AG04450 (cell line): ENCODE measurements at places on chromosomes 5 and 9.
A peak's percentile ranks its signal among the peaks of the same experiment; 100 is the strongest.

DNA sequence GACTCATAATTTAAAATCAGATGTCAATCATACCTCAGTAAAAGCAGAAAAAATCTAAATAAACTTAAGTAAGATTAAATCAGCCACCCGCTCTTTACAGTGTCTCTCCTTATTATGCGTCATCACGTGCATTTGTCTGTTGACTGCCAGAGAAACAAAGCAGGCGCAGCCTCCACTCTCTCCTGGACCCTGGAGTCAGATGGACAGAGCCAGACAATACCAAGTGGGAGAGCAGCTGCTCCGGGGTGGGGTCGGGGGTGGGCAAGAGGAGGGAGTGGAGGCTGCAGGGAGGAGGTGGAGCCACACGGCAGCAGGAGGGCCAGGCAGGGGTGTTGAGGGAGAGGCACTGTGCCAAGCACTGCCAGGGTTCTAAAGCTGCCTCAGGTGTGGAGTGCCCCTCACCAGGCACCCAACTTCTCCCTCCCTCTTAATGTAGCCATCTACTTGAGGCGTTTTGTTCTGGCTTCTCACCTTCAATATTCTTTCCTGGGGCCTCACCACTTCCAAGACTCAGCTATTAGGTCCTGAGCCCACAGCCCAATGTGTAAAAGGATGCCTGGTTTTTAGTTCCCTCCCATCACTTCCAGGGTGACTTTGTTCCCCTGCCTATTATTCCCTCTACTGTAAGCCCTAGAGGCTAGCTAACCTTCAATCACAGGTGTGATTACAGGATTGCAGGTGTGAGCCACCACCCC is 96.3 kb downstream of the GLDC start:
- no peak for DNase-seq

- DNase-seq: no peak
Observed at GRCh38 chr9:28718226-28718625, 1144.9 kb upstream of the C9orf72 start.

DNA sequence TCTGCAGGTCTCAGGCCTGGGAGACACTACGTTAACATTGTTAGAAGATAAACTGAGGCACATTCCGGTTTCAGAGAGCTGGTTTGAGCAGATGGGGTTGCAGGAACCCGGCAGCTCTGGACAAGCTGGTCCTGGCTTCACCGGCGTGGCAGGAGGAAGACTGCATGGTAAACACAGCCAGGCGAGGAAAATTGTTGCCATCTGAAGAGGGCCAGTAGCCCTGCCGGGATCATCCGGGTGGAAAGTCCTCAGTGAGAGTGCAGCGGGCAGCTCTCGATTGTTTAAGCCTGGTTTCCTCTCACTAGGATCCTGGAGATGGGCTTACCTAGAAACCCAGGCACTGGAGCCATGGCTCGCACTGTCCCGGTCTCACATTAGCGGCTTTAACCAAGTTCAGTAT is 226.9 kb downstream of the IRX2 start:
- DNase-seq: no peak

DNA sequence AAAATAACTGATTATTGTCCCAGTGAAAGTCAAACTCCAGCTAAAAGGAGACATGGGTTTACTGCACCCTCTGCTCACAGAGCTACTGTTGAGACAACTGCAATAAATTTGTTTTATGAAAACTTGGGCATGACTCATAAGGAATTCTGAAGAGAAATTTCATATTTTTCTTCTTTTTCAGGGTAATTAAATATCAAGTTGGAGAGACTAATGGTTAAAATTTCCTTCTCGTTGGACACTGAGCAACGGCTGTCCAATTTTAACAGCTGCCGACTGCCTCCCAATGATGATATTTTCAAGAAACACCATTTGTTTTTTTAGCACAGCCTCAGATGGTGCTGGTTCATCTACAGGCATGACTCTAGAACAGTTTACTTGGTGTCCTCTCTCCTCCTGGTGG is 259.2 kb upstream of the RGMB start:
- no peak for DNase-seq

DNA sequence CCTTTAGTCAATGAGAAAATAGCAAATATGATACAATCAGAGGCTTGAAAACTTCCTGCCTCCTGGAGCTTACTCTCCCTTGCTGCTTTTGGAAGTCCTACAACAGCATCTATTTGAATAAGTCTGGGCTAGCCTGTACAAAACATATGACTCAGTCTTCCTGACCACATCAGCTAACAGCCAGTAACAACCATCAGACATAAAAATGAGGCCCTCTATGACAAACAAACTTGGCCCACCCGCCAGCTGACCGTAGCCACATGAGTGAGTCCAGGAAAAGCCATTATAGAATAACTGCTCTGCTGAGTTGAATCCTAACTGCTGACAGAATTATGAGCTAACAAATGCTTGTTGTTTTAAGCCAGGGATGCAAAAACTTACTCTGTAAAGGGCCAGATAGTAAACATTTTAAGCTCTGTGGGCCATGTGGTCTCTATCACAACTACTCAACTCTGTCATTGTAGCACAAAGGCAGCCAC is 347.6 kb downstream of the PTPRD start:
- DNase-seq: peak; percentile 47

- DNase-seq: no peak
Observed at GRCh38 chr9:16265688-16266087, 604.8 kb downstream of the BNC2 start.

GRCh38 chr5:1751026-1751863 is 48.4 kb downstream of the MRPL36 start:
- no peak for DNase-seq

- DNase-seq: no peak
Observed at GRCh38 chr9:124767821-124768220, 3.3 kb downstream of the NR6A1 start.

DNA sequence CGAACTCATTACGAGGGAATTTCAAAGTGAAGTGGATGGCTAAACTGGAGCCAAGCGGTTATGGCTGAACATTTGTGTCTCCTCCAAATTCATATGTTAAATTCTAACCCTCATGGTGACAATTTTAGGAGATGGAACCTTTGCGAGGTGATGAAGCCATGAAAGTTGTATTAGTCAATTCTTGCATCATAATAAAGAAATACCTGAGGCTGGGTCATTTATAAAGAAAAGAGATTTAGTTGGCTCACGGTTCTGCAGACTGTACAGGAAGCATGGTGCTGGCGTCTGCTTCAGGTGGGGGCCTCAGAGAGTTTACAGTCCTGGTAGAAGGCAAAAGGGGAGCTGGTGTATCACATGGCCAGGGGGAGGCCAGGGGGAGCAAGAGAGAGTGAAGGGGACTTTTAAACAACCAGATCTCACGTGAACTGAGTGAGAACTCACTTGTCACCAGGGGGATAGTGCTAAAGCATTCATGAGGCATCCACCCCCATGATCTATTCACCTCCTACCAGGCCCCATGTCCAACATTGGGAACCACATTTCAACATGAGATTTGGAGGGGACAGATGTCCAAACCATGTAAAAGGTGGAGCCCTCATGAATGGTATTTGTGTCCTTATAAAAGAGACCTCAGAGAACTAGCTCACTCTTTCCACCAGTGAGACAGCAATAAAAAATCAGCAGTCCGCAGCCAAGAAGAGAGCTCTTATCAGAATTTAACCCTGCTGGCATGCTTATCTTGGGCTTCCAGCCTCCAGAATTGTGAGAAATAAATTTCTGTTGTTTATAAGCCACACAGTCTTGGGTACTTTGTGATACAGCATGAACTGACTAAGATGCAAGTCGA is 143.4 kb downstream of the MTRR start:
- no peak for DNase-seq

DNA sequence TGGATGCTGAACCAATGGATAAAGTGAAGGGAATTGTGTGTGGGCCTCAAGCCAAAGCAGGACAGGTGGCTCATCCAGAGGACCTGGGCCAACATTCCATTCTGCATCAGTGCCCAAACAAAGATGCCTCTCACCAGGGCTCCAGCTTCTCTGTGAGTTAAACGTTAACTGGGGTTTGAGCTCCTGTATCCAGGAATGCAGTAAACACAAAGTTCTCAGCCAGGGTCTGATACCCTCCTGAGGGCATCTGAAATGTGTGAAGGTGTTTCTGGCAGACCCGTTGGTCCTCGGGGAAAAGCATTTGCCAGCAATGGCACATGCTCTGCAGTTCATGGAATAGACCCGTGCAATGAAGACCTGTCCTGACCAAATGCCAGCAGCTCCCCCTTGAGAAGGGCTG is 33.9 kb upstream of the AOPEP start:
- DNase-seq: no peak

DNA sequence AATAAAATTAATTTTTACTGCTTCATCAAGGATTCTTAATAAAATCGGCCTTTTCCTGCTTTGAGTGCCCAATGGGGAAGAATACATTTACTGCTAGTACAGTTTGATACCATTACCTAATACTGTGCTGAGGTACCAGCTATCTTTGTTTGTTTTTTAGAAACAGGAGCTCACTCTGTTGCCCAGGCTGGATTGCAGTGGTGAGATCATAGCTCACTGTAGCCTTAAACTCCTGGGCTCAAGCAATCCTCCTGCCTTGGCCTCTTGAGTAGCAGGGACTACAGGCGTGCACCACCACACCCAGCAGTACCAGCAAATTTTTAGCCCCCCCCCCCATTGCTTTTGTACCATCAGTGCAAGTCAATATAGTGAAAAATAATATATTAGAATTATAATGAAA is 13.6 kb upstream of the ANKHD1 start:
- no peak for DNase-seq

- no peak for DNase-seq
Observed at GRCh38 chr9:135587658-135588057, 26.1 kb downstream of the PAEP start.

DNA sequence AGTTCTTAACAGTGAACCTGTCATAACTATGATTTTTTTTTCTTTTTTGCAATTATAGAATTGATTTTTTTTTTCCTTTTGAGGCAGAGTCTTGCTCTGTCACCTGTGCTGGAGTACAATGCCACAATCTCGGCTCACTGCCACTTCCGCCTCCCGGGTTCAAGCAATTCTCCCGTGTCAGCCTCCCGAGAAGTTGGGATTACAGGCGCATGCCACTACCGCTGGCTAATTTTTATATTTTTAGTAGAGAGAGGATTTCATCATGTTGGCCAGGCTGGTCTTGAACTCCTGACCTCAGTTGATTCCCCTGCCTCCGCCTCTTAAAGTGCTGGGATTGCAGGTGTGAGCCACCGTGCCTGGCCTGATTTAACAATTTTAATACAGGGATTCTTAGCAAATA is 21.4 kb downstream of the UGCG start:
- DNase-seq: no peak

GRCh38 chr9:81317223-81317622 is 372.1 kb downstream of the TLE1 start:
- DNase-seq: no peak

- no peak for DNase-seq
Observed at GRCh38 chr9:70398145-70398556, 16.3 kb downstream of the KLF9 start.

DNA sequence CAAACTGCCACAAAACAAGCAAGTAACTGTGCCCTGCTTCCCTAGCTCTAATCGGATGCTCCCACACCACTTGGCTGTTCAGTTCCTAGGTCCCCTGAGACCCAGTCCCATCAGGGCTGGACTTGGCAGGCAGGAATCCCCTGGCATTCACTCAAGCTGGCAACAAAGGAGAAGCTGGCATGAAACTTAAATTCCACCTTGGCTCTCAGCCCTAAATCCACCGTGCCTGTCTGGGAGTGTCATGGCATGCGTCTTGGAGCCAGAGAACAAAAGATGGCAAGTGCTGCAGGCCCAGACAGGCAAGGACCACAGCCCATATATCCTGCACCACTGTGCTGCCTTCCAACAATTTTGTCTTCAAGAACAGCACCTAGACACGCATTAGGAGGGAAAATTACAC is 38.2 kb downstream of the ETF1 start:
- no peak for DNase-seq

DNA sequence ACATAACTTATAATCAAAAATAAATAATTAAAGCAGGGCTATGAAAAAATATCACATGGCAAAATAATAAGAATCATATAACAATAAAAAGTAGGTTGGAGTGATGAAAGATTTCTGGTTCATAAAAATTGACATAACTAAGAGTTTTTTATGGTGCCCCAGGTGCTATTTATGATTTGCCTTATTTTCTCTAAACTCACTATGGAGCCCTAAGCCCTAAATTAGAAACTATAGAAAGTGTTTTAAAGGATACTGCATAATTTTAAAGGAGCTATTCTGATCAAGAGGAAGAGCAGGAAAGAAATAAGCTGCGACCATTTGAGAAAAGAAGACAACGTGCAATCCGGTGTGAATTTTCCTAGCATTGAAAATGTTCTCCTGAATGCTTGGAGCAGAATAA is 635.0 kb upstream of the DMAC1 start:
- no peak for DNase-seq

- DNase-seq: no peak
Observed at GRCh38 chr9:126682113-126682810, 68.5 kb downstream of the LMX1B start.

DNA sequence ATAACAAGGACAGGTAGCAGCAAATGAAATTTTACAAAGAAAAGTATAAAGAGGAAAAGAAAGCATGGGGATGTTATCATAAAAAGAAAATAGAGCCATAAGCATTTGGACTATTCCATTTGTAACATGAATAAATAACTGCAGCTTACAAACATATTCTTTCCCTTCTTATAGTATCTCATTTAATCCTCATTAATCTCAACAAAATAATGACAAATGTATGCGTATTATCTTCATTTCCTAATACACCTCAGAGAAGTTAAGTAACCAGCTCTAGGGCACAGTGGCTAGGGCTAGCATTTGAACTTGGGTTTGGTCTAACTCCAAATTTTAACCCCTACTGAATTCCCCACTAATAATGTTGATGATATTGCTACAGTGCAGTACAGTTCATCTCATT is 175.5 kb upstream of the POU5F2 start:
- DNase-seq: no peak

DNA sequence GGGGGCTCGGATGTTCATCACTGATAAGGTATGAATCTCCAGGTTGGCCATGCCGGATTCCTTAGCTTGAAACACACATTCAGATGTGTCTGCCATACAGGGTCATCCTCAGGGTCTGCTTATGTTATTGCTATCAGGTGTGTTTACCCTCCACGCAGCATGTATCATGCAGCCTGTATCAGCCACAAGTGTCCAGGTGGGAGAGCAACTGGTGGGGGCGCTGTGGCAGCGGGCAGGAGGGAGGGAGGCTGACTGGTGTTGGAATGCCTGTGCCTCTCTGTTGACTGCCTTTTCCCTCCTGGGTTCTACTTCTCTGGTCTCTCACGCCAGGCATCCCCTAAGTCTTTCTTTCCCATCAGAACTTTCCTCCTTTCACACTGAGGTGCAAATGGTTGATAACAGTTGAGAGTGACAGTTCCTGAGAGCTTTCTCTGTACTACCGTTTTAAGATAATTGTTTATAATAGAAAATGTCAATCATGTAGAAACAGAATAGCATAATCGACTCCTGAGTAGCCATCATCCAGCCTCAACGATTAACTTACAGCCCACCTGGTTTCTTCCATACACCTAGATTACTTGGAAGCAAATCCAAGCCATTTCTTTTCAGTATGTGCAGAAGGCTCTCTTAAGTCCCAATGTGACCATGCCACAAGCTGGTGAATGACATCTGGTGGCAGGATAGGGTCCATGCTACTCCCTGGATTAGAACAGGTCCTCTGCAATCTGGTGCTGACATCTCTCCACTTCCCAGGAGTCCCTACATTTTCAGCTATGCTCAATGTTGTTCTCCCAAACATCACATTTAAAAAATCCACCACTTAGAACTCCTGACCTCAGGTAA is 86.6 kb downstream of the ACER2 start:
- DNase-seq: no peak
